ENCODE measurements at places on chromosomes 6 and 20.

GRCh38 chr20:39857835-39858234, 831.2 kb downstream of the MAFB start:
- DNase-seq, result no peak

DNA sequence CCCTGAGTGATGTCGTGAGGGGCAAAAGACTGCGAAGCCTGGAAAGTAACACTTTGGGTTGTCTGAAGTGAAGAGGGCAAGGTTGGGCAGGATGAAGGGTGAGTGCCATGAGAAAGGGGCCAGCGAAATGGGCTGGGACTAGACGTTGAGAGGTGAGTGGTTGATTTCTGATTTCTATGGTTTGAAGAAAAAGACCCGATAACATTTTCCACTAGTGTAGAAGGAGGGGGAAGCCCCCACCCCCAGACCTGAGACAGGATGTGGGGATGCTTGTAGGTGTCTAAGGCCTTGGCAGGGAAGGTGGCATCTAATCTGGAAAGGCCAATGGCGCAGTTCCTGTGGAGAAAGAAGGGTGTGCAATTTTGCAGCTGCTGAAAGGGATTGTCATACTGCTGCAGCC, 25.3 kb upstream of the KIF3B start:
- peak; percentile 13 for DNase-seq

DNA sequence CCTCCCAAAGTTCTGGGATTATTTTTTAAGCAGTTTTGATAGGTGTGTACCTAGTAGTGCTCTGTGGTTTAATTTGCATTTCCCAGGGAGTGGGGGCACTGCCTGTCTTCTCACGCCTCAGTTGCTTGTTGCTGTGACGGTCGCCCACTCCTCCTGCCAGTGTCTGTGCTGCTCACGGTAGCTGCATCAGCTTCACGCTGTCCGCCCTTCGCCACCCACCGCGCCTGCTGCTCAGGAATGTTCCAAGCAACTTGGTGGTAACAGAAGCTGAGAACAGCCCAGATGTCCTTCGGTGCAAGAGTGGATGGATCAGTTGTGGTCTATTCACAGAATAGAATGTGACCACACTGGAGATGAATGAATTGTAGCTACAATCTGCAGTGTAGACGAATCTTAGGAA, 22.9 kb downstream of the DNAJC5 start:
- no peak for DNase-seq

GRCh38 chr6:118248171-118248570, 299.9 kb upstream of the PLN start:
- DNase-seq, result no peak

DNA sequence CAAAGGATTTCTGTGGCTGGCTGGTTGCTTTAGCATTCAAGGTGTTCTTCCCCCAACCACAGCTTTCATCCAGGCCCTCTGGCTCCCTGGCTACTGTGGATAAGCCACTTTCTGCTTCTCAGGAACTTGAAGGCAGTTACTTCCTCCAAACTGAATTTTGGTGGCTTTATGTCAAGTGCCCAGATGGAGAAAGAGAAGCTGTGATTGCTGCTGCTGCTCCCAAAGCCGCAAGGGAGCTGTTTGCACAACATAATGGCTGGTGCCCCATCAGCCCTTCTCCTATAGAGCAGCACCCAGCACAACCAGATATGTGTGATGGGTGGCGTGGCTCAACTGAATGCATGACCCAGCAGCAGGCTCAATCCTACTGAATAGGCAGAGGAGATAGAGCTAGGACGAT, 465.2 kb downstream of the MAFB start:
- DNase-seq, result no peak

- DNase-seq, result no peak
These were observed 606.0 kb downstream of the HDGFL1 start for GRCh38 chr6:23175391-23175790.

GRCh38 chr20:61422636-61423425, 170.8 kb downstream of the CDH4 start:
- no peak for DNase-seq

- no peak for DNase-seq
These were observed 2.8 kb upstream of the KCNQ2 start for GRCh38 chr20:63475209-63475608.

- no peak for DNase-seq
These were observed 8.6 kb downstream of the ADAT2 start for GRCh38 chr6:143441680-143442545.

GRCh38 chr6:128316258-128316929, 204.0 kb downstream of the PTPRK start:
- no peak for DNase-seq

DNA sequence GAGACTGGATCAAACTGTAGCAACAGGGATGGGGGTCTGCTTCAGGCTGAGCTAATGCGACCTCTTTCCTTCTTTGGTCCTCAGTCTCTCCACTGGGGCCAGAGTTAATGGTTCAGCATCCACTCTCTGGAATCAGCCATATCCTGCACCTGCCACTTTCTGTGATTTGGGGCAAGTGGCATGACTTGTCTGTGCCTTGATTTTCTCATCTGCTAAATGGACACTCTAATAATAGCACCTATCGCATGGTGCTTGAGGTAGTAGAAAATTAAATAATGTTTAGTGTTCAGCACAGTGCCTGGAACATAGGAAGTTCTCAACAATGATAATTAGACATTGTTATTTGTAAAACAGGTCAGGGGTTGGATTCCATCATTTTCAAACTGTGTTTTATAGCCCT, 6.3 kb downstream of the XKR7 start:
- no peak for DNase-seq

DNA sequence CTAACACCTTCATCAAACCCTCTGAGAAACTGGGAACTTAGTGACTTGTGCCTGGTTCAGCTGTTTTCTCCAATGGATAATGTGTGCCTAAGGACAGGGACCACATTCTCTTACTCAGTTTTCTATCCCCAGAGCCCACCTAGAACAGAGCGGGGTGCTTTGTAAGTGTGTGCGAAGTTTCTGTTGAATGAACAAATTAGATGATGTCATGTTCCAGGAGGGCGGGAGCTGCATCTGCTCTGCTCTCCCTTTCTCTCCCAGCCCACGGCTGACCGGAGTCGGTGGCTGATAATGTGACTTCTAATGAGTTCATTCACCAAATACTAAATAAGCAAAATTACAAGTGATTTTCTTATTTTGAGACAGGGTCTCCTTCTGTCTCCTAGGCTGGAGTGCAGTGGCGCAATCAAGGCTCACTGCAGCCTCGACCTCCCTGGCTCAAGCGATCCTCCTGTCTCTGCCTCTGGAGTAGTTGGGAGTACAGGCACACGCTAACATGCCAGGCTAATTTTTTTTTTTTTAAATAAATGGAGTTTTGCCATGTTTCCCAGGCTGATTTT, 60.7 kb upstream of the FNDC1 start:
- no peak for DNase-seq

- no peak for DNase-seq
These were observed 42.4 kb downstream of the NDRG3 start for GRCh38 chr20:36703530-36703929.

GRCh38 chr20:57783196-57783595, 73.4 kb upstream of the PMEPA1 start:
- DNase-seq, result no peak

DNA sequence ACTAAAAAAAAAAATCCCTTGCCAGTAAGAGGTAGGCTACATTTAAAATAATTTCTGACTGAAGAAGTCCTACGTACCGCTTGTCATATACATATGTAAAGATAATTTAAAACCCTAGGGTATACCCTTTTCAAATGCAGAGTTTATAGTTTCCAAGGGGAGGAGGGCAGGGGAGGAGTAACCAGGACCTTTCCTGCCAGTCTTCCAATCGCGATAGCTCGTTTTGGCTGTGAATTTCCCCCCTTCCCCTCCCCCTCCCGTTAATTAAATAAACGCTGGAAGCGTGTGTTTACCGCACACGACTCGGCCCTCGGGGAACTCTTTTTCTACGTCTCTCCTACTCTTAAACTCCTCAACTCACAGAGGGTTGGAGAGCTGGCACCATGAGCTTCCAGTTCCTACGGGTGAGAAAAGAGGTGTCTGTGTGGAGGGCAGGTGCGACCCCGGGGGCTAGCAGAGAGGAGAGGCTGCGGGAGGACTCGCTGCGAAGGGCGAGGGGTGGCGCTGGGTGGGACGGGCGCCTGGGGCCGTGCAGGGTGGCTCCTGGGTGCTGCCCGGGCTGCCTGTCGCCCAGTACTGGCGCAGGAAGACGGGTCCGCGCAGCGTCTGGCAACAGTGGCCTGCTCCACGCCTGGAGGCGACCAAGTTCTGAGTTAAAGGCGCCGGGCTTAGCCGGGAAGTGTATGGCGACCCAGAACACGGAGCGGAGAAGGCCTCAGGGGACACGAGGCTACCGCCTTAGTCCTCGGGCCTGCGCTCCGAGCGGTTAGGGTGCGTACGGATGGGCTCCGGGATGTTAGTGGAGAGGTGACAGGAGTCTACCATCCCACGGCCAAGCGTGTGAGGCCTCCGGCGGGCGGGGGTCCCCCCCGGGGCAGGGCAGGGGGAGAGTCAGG, 4.1 kb upstream of the TFAP2C start:
- DNase-seq, result no peak

DNA sequence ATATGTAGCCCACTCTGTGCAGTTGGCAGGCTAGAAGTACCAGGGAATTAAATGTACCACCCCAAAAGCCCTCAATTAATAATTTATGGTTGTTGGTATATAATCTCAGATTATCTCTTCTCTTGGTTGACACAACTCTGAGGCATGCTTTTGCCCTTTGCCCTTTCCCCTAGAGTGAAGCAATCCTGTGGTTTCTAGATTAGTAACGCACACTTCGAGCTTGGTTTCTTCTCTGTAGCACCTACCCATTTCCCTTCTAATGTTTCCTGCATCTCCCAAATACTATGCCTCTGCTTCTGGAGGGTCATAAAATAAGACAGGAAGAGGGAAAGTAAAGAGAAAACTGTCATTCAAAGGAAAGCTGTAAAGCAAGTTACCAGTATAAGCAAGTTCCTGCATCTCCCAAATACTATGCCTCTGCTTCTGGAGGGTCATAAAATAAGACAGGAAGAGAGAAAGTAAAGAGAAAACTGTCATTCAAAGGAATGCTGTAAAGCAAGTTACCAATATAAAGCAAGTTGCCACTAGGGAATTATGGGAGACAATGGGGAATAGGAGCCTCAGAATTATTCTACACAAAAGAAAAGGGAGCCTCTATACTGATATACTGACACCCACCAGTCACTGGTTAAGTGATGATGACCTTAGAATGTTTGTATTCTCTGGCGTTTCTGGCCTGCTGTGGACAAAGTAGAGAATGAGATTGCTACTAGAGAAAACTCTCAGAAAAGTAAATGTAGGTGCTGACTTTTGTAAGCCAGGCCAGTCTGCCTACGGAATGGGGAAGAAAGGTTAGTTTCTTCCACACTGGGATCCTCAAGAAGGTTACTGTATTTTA, 862.6 kb upstream of the MAN1A1 start:
- no peak for DNase-seq

GRCh38 chr20:36483919-36484808, 57.2 kb upstream of the MYL9 start:
- no peak for DNase-seq

- no peak for DNase-seq
These were observed 184.8 kb downstream of the KIF6 start for GRCh38 chr6:39540454-39540853.

GRCh38 chr6:85403331-85404015, 46.4 kb upstream of the NT5E start:
- DNase-seq, result no peak

- DNase-seq, result no peak
These were observed 317.1 kb downstream of the ESR1 start for GRCh38 chr6:152124429-152125074.

GRCh38 chr6:36837686-36838085, 1.6 kb downstream of the CPNE5 start:
- no peak for DNase-seq

DNA sequence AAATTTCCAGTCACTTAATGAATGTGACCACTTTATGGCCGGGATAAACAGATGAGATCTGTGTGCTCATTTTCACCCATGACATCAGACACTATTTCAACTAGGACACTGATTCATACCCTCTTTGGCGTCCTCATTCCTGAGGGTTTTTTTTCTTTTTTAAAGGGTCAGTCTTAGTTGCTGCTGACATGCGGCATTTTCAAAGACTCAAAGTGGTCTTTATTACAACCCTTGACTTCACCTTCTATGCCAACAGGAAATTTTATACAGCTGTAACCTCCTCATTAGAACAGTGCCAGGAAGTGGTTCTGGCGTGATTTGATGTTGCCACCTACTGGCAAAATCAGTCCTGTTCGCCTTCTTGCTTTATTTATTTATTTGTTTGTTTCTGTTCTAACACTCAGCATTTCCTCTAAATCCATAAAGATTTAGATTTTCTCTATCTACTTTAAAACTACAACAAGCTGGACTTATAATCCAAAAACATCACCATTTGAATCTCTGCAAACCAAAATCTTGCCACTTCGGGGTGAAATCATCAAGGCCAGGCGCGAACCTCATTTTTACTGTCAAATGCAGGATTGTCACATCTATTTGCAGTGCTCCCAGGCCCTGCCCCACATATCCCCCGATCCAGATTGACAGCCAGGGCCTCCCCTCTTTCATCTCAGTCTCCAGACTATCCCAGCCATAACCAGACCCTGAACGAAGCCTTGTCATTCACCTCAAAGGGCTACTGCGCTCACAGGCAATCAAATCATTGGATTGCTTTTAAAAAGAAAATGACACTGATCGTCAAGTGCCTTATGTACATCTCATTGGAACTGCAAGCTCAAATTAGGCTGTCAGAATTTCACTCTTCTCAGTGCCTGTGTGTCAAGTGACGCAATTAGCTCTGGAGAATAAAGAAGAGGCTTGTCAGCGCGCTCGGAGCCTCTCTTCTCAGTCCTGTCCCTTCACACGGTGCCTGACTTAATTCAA, 77.5 kb downstream of the C6orf118 start:
- DNase-seq, result no peak

- DNase-seq, result no peak
These were observed 4.0 kb downstream of the MAS1L start for GRCh38 chr6:29483735-29484134.

GRCh38 chr6:70520575-70520974, 46.2 kb upstream of the SDHAF4 start:
- no peak for DNase-seq

DNA sequence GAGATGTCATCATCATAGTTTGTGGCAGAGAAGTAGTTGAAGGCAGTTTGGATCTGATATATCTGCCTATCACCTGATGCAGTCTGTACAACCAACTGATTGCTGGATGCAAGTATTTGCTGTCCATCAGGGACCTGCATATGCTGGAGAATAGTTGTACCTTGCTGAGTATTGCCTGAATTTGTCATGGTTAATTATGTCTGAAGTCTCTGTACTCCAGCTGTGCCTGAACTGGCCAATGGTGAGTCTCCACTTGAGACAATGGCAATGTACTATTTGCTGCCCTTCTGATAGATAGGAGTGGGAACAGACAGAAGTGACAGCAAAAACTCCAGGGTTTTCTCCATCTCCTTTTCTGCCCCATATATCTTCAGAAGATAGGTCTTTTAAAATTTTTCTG, 531.5 kb downstream of the EPHA7 start:
- no peak for DNase-seq

- no peak for DNase-seq
These were observed 41.8 kb downstream of the CYP24A1 start for GRCh38 chr20:54131675-54132611.

GRCh38 chr20:57882451-57883161, 172.8 kb upstream of the PMEPA1 start:
- DNase-seq, result no peak

GRCh38 chr6:167140589-167141474, 16.9 kb downstream of the GPR31 start:
- no peak for DNase-seq

- no peak for DNase-seq
These were observed 21.3 kb upstream of the PPARD start for GRCh38 chr6:35321091-35321490.

- no peak for DNase-seq
These were observed 18.7 kb downstream of the BTN3A1 start for GRCh38 chr6:26420688-26421171.

Measured in activated CD4-positive, alpha-beta T cell treated with anti-CD3 and anti-CD28 coated beads for 1 hour (primary cell).